Stimulated activated CD4-positive, alpha-beta T cell treated with anti-CD3 and anti-CD28 coated beads, Interleukin-2, amount 100 ng/mL, for 4 hours (primary cell): ENCODE measurements at places on chromosomes 2 and 18.

- no peak for DNase-seq
These were observed 4.9 kb upstream of the IL1B start for GRCh38 chr2:112841295-112842044.

- DNase-seq = peak; percentile 44
These were observed 137.5 kb downstream of the TPO start for GRCh38 chr2:1550658-1551316.

DNA sequence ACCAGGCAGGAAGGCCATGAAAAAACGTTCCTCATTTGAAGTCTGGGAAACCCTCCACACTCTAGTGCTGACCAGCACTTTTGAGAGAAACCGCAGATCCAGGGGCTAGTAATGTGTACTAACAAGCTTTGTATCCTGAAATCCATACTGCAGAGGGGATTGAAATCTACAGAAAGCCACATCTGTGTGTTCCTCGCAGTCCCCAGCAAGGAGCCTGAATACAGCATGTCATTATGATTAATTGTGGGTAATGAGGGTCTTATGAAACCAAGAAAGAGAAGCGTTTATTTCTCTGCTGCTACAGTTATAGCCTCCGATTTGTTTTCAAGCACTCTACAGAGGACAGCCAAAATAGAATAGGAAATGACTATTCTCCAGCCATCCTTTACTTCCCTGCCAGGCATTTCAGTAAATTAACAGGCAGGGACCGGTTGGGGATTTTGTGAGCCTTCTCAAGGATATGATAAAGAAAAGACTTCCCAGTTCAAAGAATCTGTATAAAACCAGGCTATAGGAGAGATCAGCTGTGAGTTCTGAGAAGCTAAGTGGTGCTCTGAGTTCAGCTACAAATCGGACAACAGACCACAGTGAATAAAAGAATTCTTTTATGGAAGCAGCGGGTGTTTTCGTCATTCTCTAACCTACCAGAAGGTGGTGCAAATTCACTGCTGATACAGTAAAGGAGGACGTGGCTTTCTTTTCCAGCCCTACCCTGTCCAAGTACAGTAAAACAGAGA is 133.4 kb downstream of the INSIG2 start:
- DNase-seq = peak; percentile 22

- no peak for DNase-seq
These were observed 86.4 kb downstream of the XRCC5 start for GRCh38 chr2:216195565-216196029.

DNA sequence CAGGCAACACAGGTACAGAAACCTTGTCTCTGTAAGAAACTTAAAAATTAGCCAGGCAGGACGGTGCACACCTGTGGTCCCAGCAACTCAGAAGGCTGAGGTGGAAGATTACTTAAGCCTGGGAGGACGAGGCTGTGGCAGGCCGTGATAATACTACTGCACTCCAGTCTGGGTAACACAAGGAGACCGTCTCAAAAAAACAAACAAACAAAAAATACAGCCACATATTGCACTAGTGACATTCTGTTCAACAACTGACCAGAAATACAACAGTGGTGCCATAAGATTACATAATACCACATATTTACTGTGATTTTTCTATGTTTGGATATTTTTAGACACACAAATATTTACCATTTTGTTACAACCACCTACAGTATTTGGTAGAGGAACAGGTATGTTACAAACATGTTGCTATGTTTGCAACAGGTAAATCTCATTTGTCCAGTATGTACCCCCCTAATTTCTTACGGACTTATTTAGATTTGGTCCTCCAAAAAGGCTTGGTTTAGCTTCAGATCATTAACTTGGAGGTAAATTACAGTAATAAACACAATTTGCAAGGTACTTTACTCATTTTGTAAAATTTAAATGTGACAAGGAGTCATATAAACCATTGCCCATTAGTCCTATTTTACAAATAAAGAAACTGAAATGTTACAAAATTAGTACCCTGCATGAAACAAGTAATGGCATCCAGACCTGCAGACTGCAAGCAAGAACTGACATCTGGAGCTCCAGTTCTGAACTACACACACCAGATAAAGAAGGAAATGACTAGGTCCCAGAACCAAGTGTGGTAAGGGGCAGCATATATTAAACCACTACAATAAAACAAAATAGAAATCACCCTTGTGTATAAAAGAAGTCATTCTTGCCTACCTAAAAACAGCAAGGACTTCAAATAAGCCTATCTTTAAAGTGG is 36.8 kb downstream of the TRIP12 start:
- no peak for DNase-seq

GRCh38 chr18:46387441-46388131 is 269.4 kb downstream of the LOXHD1 start:
- no peak for DNase-seq

- DNase-seq = no peak
These were observed 12.4 kb upstream of the IL1R1 start for GRCh38 chr2:102129951-102130646.
